ENCODE measurements at places on chromosomes 16 and 17.

DNA sequence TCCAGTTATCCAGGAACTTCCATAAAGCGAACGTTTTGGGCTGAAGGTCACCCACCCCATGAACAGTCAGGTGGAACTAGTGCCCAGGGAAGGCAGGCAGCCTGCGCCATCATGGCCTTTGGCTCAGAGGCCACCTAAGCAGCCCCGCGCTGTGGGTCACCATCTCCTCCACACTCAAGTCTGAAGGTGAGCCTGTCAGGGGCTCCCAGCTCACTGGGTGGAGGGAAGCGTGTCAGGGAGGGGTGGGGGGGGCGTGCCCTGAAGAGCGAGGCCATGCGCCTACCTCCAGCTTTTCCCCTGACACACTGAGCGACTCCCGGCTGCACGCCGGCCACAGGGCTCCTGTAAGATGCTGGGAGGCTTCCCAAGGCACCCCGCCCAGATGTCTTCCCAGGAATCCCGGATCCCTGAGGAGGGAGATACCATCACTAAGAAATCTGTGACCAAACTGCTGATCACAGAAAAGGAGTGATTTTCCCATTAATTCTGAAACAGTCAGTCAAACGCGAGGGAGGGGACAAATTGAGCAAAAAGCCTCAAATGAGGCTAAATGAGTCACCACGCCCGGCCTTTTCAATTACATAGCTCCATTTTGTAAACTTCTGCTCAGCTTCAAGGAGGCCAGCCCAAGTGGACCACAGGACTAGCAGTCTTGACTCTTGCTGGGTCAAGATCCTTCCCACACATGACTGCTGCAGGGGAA, 26.5 kb upstream of the SLC25A19 start:
- no peak for DNase-seq

GRCh38 chr17:40065769-40066510, 3.2 kb downstream of the THRA start:
- DNase-seq, result no peak

DNA sequence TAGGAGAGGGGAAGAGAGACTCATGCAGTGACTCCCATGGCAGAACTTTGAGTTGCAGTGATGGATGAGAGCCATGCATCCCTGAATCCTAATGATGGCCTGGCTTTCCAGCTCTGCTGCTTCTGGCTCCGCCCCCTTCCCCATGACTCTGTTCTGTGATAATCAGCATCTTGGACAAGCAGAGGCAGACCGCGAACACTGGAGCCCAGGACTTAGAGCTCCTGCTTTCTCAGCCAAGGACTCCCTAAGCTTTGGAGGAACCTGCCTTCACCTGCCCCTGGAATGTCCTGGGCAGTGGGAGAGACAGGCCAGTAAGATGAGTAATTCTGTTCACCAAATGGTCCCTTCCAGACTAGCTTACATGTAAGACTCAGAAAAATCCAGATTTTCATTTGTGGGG, 12.5 kb downstream of the CCDC92B start:
- DNase-seq, result no peak

GRCh38 chr16:75486676-75487313, 8.4 kb downstream of the CHST6 start:
- no peak for DNase-seq

GRCh38 chr17:42389135-42389417, 834 bp upstream of the STAT3 start:
- no peak for DNase-seq

- no peak for DNase-seq
Observed at GRCh38 chr17:30854146-30854545, 22.4 kb downstream of the ATAD5 start.

DNA sequence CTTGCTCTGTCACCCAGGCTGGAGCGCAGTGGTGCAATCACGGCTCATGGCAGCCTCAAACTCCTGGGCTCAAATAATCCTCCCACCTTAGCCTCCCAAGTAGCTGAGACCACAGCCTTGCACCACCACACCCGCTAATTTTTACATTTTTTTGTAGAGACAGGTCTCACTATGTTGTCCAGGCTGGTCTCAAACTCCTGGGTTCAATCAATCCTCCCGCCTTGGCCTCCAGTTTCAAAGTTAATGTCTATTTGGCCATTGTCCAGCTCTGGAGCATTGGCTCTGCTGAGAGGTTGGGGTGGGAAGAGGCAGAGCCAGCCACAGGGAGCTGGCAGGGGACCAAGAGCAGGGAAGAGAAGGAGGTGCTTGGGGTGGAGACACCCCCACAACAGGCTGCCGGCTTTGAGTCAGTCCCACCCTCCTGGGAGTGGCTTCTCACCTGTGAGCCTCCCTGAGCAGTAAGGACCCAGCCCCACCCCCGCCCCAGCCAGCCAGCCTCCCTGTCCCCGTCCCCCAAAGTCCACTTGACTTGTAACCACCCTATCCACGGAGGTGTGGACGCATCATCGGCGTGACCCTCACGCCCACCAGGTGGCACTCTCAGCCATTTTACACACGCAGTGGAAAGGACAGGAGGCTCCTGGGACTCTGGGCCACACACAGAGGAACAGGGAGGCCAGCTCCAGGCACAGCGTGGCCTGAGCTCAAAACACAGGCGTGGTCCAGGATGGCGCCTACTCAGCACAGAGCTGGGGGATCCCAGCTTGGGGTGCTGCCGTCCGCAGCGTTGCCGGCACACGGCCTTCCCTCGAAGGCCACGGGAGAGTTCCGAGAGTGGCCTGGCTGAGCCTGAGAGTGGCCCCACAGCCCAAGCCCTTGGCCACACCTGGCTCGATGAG, 22.8 kb upstream of the PVALEF start:
- DNase-seq, result no peak

DNA sequence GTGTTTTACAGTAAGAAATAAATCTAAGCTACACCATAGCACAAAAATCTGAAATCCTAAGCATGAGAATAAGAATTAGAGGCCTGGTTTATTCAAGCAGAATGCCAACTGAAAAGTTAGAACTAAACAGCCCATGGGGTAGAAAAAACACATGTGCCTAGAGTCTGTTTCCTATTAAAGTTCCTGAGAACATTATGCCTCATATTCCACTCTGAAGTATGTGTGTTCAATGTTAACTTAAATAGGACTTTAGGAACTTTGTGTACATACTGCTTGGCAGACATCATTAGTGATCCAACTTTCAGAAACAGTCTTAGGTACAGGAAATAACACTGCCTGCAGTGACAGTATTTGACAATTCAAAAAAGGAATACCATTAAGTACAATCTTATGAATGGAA, 18.2 kb downstream of the HEATR6 start:
- DNase-seq, result no peak

GRCh38 chr17:82201498-82201910, 11.1 kb downstream of the CCDC57 start:
- no peak for DNase-seq

DNA sequence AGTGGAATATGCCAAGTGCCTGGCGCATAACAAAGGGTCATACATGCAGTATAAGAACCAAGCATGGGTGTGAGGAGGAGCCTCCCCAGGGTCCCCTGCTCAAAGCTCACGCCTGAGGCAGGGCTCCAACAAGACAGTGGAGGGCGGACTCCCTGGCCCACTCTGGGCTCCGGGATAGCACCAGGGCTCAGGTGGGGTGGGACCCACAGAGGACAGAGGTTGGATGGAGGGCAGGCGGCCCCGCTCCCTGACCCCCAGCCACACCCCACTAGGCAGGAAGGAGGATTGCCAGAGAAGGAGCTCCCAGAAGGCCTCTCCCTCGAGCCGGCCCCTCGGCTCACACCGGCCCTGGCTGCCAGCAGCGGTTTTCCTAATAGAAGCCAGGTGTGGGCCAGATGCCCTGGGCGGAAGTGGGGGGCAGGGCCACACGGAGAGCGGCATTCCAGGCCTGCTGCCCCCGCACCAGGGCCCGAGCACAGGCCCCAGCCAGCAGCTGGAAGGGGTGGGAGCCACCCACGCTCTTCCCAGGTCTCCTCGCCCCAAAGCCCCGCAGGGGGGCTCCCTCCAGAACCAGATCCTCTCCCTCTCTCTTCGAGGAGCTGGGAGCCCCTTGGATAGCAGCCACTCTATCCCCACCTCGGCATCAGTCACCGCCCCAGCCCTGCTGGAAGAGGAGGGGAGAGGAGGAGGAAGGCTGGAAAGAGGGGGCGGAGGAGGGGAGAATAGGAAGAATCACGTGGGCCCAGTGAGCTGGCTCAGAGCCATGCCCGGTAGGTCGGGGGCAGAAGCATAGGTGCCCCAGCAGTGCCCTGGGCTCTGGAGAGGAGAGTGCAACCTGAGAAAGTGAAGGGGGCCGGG, 21.0 kb downstream of the VASN start:
- DNase-seq, result no peak

GRCh38 chr17:71535321-71535720, 585.5 kb upstream of the SOX9 start:
- no peak for DNase-seq
